Renal cortical epithelial cell (primary cell): ENCODE measurements at places on chromosomes 5 and 9. TPM values are rescaled to one million over a fixed set of nuclear protein-coding genes. Genes with fewer than 3 reads are reported as not detected.

The FOXD4L4 gene
- 0.20 TPM in 1 of 2 replicates, not detected in the other for total RNA-seq

The TMEM174 gene
- total RNA-seq = 0.15 TPM in 1 of 2 replicates, not detected in the other

The CNTNAP3 gene
- 1.9 and 2.2 TPM in 2 replicates for total RNA-seq

The MARCHF11 gene
- total RNA-seq = not detected in 2 replicates

The GPBP1 gene
- 74.8 and 91.2 TPM in 2 replicates for total RNA-seq

The TSLP gene
- total RNA-seq = 0.25 and 0.52 TPM in 2 replicates

The GABBR2 gene
- total RNA-seq = 0.17 TPM in 1 of 2 replicates, not detected in the other

The PKD2L2 gene
- total RNA-seq = 0.05 TPM in 1 of 2 replicates, not detected in the other

The NPR2 gene
- total RNA-seq = 13.9 and 35.6 TPM in 2 replicates

- peak; percentile 84 for DNase-seq
Measured at GRCh38 chr9:107024193-107024592, 161.2 kb downstream of the ZNF462 start.

DNA sequence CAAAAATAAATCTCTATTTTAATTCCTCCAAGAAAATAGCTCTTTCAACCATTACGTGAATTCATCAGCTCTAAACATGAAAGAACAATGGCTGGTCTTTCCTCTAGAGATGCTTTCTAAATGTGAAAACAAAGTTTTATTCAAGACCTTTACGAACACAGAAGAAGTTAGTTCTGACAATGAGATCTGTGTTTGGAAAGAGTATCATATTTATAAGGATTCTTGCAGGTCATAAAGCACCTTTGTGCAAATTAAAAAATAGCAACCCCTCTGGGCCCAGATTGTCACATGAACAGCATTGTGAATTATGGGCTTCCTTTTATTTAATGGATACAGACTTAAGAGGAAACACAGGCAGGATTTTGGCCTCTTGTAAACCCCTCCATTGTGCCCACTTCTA lies 17.7 kb upstream of the FTMT start:
- no peak for DNase-seq

- DNase-seq = no peak
Measured at GRCh38 chr9:126861707-126862103, 1.3 kb downstream of the ZBTB34 start.

DNA sequence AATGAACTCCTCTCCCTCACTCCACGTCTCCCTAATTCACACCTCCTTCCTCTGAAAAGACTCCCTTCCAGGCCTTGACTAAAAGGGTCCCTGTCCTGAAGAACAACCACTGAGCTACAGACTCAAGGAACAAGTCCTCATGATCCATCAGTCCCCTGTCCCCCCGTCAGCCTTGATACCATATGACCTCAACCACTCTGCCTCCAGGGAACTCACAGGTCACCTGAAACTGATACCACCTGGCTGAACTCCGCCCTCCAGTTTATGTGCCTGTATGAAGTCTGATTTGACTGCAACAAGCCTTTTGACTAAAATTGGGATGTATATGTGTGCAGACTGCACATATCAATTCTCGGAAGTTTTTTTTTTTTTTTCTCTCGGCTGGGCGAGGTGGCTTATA lies 88.7 kb downstream of the UGCG start:
- no peak for DNase-seq

DNA sequence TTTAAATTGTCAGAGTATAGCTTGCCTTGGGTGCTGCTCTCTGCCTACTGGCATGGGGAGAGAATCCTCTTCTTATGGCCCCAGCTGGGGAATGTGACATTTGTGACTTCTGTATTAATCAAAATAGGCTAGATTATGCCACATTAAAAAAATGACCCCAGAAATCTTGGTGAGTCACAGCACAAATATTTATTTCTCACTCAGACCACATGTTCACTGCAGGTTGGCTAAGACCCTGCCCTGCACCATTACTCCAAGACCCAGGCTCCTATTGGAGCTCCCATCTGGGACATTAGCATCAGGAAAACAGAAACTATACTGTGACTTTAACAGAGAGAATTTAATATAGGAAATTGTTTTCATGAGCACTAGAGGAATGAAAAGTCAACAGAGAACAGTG lies 16.6 kb upstream of the WHRN start:
- peak; percentile 60 for DNase-seq

- peak; percentile 95 for DNase-seq
Measured at GRCh38 chr5:71601222-71602026, 14.3 kb downstream of the MCCC2 start.

DNA sequence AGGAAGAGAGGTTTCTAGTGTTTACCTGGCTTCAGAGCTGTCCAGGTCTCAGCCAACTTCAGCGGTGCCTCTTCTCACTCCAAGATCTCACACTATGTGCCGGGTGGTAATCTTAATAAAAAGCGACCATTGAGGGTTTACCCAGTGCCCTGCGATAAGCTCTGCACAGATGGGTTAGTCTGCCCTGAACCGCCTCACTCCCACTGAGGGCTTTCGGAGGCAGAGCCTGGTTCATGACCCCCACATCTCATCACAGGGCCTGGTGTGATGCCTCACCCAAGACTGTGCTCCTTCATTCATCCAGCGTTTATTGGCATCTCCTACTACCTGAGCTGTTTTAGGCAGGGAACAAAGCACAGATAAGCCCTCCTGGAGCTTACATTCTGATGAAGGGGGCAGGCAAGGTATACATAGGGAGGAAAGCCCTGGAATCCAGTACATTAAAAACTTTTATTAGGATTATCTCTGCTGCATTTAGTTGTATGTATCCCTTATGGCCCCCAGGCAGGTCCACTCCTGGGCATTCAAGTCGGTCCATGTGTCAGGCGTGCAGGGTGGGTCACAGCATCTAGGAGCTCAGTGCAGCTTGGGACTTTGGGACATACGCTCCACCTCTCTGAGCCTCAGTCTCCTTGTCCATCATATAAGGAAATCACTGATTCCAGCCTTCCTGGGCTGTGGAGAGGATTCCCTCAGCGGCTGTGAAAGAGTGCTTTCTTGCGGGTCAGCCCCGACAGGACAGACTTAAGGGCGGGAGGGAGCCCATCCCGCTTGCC lies 613 bp upstream of the COL15A1 start:
- no peak for DNase-seq

DNA sequence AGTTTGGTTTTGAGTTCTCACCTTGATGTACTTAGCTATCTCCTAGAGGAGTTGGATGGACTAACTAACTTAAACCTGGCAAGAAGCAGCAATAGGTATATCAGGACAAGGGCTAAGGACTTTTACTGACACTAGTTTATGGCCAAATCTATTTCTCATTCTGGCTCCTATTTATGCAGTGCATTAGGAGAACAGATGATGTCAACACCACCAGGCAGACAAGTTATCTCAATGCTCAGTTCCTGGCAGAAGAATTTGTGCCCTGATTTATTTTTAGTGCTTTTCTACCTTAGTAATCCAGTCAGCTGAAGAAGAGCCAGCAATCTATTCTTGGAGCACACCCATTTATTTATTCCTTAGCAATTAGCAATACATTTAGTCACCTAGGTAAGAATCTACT lies 30.7 kb upstream of the MYOT start:
- DNase-seq = no peak

DNA sequence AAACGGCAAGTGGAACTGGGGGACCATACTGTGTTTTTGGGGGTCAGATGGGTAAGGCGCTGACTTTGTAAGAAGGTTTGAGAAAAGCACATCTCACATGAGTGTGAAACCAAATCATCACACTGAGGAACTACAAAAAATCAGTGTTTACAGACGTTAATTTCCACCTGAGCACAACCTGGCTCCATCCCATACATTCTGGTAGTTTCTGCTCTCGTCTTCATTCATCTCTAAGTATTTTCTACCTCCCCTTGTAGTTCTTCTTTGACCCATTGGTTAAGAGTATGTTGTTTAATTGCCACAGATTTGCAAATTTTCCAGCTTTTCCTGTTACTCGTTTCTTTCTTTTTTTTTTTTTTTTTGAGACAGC lies 8.9 kb upstream of the DPP7 start:
- DNase-seq = no peak

DNA sequence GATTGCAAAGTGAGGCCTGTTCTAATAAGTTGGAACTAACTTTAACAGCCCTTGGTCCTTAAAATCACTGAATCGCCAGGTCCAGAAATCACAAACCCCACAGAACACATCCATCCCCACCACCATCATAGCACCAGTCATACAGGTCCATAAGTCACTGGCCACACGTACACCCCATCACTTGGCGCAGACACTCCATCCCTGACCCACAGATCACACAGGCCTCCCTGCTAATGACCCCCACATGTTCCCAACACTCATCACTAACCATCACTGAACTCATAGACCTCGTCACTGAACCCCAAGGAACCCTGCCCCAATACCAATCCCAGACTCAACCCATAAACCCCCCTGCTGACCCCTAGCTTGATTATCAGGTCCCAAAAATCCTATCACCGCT lies 41.2 kb upstream of the ZNF300 start:
- no peak for DNase-seq

DNA sequence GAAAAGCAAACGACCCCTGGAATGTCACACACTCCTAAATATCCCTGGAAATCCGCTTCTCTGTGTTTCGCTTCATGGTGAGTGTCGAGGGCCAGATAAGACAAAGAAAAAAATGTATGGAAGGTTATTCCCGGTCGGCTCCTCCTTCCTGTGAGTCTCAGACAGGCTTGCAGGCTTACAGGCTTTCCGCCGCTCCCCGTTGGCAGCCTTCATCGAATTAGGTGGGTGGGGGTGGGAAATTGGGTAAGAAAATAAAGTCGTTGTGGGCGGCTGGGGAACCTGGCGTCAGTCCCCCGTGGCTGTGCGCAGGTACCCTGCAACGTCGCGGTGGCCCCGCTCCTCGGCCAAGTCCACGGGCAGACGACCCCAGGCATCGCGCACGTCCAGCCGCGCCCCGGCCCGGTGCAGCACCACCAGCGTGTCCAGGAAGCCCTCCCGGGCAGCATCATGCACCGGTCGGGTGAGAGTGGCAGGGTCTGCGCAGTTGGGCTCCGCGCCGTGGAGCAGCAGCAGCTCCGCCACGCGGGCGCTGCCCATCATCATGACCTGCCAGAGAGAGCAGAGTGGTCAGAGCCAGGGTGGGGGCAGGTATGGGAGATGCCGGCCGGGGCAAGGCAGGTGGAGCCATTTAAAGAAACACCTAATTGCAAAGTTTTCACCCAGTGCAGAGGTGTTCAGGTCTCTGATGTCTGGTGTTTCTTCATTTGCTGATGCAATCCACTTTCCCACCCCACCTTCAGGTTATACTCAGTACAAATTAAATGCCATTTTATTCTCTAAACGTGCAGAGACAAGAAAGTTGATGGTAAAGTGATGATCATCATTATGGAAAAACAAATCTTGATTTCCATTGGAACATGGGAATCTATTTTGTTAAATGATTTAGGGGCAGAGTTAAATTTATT lies 3.2 kb downstream of the CDKN2B start:
- no peak for DNase-seq

GRCh38 chr5:35762368-35762767 lies 94.3 kb upstream of the IL7R start:
- DNase-seq = no peak

GRCh38 chr5:100542086-100542485 lies 6.9 kb downstream of the FAM174A start:
- DNase-seq = no peak

DNA sequence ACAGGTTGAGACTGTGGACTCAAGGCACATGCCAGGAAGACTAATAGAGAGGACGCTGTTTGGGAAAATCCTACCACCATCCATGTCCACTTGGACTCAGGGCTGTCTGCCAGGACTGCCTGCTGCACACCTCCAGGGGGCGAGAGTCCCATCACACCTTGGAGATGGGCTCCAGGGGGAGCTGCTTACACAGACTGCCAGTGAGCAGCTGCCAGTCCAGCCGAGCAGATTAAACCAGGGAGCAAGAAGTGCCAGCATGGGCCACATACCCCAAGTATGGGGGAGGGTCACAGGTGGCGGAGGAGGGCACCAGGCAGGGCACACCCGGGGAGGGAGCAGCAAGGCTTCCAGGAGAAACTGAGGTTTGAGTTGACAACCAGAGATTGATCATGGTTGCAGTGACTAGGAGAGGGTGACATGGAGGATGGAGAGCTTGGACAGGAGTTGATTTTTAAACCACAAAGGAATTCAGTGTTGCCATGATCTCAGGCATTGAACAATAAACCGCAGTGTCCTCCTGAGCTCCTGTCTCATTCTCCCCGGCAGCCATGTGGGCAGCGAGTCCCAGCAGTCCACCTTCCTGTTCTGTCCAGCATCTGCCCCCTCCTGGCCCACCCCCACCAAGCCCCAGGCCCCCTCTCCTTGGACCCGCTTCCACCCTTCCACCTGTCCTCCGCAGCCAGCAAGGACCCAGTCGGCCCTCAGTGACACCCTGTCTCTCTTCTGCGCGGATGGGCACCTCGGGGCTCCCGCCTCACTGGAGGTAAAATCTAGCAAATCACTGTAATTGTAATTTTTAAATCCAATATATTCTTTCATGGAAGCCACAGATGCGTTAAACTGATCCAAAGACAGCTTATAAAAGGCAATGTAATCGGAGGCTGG lies 3.1 kb upstream of the VAV2 start:
- peak; percentile 63 for DNase-seq

DNA sequence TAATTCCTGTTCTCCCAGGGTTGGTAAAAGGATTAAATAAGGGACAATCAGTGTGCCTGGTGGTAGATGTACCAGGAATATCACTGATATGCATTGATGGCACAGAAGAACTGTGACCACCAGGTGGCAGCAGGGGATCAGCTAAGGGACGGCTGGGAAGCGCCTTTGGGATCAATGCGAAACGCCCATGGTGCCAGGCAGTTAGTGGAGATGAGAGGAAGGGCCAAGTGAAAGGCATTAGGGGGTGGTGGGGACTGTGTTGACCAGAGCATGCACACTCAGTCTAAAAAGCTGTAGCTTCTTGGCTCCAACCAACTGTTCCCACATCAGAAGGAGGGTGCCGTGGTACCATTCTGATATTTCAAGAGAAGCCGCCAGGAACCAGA lies 55.6 kb downstream of the ARHGEF37 start:
- DNase-seq = peak; percentile 69

GRCh38 chr5:153601377-153601776 lies 110.9 kb downstream of the GRIA1 start:
- no peak for DNase-seq

DNA sequence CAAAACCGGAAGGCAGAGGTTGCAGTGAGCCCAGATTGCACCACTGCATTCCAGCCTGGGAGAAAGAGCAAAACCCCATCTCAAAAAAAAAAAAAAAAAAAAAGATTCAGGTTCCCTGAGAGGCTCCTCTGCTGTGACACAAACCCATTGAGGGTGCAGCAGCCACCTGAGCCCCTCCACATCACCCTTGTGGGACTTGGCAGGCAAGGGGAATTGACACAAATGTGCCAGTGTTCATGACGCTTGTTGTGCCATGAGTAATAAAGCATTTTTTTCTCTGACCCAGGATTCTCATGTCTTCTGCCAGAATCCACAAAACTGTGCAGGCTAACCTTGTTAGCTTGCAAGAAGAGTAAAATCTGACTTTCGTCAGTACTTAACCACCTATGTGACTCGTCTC lies 149.6 kb downstream of the TTC39B start:
- DNase-seq = no peak
